SJSA1 (cell line): ENCODE measurements at places on chromosomes 5 and 9.

GRCh38 chr5:56129288-56129687, 103.8 kb downstream of the ANKRD55 start:
- DNase-seq: no peak

- DNase-seq: no peak
Measured at GRCh38 chr5:74850030-74850429, 16.2 kb downstream of the FAM169A start.

- DNase-seq: no peak
Measured at GRCh38 chr5:131996210-131997025, 15.0 kb downstream of the ACSL6 start.

GRCh38 chr5:111859533-111860270, 102.7 kb upstream of the NREP start:
- DNase-seq: no peak

DNA sequence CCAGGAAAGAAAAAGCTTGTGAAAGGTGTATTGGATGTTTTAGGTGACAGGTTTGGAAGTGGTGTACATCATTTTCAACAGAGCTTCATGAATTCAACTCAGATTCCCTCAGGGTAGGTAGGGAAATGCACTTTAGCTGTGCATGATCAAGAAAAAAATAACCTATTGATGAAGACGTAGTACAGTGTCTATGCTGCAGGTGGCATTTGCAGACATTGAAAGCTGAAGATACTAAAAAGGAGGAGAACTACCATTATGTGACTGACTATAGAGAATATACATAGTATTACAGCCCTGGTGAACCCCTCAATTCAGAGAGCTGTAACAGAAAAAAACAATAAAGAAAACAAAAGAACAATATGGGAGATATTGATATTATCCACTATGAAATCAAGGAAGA, 2344.7 kb upstream of the ACO1 start:
- no peak for DNase-seq

DNA sequence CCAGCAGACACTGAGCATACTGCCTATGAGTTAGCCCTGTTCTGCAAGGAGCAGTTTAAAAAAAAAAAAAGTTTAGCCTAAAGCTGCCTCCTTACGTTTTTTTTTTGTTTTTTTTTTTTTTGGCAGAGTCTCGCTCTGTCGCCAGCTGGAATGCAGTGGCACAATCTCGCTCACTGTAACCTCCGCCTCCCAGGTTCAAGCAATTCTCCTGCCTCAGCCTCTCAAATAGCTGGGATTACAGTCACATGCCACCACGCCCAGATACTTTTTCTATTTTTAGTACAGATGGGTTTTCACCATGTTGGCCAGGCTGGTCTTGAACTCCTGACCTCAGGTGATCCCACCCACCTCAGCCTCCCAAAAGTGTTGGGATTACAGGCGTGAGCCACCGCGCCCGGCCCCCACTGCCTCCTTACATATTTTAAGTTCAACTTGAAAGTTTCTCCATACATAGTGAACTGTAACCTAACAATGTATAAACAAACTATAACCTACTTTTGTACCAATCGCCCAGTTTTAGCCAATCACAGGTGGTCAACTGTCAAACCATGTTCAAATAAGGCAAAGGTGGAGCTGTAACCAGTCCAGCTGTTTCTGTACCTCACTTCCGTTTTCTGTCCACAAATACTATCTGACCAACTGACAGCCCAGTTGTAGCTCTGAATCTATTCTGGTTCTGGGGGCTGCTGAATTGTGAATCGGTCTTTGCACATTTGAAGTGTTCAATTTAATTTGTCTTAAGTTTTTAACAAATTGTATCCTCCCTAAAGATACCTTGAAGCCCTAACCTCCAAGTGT, 17.1 kb downstream of the GKAP1 start:
- DNase-seq: no peak

DNA sequence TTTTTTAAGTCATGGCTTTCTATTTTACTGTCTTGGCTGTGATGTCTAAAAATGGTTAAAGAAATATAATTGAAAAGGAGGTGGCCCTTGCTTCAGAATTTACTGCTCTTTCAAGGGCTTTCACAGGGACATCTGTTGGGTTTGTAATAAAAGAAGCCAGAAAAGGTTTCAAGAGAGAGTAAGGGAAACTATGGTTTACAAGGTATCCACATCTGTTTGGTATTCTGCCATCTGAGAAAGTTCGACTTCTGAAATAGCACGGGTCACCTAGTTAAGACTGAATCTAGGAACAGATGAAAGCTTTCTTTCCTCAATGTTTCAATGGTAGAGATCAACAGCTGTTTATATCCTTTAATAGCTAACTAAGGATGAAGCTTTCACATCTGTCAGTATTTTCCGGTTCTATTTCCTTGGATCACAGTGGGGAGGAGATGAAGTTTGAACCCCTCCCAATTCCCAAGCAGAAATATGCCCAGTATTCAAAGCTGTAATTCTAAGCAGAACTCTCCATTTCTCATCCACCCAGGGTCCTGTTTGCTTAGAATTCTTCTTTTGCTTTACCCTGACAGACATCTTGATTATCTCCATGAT, 72.8 kb upstream of the IFNK start:
- no peak for DNase-seq

- no peak for DNase-seq
Measured at GRCh38 chr9:128669786-128670185, 13.1 kb upstream of the DYNC2I2 start.

GRCh38 chr5:142870532-142871362, 100.6 kb downstream of the ARHGAP26 start:
- DNase-seq: no peak

DNA sequence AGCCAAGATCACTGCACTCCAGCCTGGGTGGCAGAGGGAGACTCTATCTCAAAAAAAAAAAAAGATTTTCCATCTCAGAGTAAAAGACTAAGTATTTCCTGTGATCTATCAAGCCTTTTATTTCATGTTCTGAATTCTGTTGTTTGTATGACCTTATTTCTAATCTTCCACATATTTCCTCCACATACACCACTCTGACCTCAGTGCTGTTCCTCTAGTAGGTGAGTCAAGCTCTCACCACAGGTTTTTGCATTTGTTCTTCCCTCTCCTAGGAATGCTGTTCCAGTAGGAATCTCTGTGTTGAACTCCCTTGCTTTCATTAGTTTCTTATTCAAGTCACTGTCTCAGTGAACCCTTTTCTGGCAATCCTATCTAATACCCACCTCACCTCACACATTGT, 68.1 kb downstream of the INVS start:
- DNase-seq: no peak

DNA sequence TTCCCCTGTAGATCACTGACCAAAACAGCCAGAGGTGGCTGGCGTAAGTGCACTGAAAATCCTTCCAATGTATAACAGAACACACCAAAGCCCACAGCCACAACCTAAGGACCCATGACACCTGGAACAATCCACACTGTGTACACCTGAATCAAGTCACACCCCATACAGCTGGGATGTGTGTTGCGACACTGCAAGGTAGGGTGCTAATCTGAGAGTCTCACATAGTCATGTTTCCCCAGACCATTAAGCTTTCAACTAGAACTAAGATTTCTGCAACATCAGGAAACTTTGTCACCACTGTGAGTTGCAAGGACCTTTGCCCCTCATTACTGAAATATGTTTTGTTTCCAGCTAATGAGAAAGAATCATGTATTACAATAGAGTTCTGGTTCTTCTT, 59.4 kb downstream of the MED27 start:
- no peak for DNase-seq

DNA sequence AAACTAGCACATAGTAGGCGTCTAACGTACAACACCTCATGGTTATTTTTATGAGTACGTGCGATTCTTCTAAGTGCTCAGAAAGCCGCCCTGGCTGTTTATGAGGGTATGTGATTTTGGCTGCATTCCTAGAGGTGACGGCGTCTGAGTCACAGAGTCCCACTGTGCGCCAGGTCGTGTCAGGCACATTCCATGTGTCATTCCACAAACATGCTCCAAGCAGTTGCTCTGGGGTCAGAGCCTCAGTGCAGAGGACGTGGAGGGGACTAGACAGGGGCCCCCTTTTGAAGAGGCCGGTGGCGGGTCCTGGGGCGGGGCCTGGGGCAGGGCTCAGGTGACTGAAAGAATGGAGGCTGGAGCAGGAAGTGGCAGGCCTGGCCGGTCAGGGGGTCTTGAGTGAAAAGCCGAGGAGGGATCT, 51.9 kb downstream of the NEK6 start:
- peak; percentile 96 for DNase-seq

- DNase-seq: no peak
Measured at GRCh38 chr9:19924080-19924479, 135.2 kb upstream of the SLC24A2 start.

GRCh38 chr5:128962211-128962610, 3.1 kb upstream of the SLC27A6 start:
- DNase-seq: no peak

GRCh38 chr5:108818613-108819272, 71.0 kb downstream of the FER start:
- no peak for DNase-seq

DNA sequence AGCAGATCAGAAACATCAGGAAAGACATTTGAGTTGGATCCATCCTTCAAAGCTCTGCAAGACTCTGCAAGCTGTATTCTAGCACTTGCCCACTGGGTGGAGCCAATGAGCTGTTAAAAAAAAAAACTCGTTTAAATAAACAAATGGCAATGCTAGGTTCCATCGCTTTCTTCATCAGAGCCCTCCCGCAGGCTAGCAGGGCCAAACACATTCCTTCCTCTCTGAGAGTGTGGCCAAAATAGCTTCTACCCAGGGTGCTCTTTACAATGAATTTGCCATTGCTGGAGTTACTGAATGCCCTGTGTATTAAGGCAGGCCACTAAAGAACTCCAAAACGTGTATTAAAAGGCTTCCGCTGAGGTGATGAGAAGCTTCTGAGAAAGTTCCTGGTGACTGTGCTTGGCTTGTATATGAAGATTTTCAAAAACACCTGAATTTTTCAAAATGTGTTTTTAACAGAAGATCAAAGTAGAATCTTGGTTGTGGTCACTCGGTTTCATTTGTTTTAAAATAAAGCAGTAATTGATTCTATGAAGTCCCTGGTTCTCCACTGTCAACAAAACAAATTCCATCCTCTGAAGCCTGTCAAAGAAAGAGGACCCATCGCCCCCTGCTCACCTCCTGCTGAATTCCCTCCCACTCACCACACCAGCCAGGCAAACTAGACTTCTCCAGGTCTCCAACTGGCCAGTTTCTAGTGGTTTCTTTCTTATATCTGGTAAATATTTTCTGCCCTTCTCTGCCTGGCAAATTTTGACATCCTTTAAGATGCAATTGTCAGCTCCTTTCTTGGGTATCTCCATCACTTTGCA, 36.5 kb upstream of the EQTN start:
- peak; percentile 44 for DNase-seq

DNA sequence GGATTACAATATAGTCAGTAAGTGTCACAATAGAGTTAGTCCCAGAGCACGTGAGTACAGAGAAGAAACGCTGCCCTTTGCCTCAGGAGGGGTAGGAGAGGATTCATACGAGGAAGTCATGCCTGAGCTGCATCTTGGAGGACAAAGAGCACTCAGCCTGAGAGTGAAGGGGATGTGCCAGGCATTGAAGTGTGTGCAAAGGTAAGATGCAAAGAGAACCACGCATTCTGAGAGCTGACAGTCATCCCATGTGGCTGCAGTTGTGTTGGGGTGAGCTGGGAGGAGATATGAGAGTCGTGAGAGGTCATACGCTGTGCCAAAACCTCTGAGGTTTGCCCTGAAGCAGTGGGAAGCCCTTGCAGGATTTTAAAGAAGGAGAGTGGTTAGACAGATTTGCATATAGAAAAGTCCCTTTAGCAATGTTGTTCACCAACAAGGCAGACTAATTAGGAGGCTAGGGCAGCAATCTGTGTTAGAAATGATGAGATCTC, 97.5 kb downstream of the PIP5K1B start:
- no peak for DNase-seq

- peak; percentile 33 for DNase-seq
Measured at GRCh38 chr9:32426278-32426939, 42.0 kb downstream of the ACO1 start.

DNA sequence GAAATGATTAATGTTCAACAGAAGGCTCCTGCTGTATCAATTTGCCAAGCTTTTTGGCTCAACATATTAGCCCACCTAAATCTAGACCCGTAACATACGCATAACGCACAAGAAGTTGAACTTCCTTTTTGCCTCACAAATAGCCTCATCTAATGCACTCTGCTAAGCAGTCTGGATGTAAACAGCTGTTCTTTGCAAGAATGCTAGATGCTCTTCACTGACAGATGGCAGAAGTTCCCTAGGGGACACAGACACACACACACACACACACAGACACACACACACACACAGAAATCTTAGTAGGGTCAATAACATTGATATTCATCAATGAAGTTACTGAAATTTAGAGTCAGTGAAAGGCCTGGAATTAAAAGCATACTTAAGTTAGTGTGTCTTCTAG, 13.2 kb upstream of the PCA3 start:
- DNase-seq: no peak

DNA sequence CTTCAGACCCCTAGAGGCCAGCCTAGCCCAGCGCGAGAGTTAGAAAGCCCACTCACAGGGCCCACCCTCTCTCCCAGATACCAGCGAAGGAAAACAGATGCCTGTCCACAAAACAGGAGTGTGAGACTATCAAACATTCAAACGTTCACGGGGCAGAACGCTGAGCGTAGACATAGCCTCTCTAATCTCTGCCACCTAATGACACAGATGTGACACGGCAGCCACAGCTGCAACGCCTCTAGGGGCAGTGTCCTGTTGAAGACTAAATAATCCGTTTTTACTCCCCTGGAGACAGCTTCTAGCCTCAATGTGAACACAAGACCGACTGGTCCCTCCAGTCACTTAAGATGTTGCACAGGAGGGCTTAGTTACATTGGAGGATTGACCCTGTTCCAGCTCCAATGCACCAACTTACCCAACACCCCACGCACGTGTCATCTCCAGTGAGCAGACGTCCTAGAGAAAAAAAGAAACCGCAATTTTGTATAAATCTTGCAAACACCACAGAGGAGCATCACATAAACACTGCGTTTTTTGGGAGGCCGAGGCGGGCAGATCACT, 14.3 kb downstream of the DIPK1B start:
- DNase-seq: peak; percentile 33

DNA sequence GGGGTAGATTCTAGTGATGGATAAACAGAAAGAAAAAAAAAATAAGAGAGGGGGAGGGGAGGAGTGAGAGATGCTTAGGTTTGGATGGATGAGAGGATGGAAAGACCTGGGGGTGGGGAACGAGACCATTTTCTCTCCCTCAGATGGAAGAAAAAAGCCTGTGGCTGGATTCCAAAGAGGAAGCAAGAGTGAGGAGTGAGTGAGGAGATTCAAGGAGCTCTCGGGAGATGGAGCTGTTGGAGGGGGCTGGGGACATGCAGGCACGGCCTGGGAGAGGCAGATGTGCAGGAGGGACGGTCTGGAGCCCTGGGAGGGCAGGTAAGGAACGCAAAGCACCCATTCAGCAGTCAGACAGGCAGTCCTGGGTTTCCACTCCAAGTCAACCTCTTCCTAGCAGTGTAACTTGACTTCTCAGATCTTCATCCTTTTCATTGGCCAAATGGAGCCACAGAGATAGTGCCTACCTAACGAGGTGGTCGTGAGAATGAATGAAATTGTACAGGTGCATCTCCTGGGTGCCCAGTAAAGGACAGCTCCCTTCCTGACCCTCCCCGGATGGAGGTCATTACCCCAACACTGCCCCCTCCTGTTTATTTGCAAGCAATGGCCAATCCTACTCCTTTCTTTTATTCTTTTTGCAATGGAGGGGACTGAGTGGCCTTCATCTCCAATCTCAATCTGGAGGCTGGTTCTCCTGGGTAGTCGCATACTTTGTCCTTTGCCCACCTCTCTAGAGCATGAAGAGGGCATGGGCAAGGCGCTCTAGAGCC, 52.2 kb downstream of the PCDH1 start:
- no peak for DNase-seq

- DNase-seq: no peak
Measured at GRCh38 chr9:134071149-134071548, 3.3 kb upstream of the BRD3 start.
